ENCODE measurements at places on chromosomes 16 and 17.
A peak's percentile ranks its signal among the peaks of the same experiment; 100 is the strongest.

GRCh38 chr17:69870091-69870530 lies 204.9 kb upstream of the KCNJ16 start:
- no peak for DNase-seq

GRCh38 chr17:73798111-73798748 lies 154.0 kb upstream of the SDK2 start:
- no peak for DNase-seq

DNA sequence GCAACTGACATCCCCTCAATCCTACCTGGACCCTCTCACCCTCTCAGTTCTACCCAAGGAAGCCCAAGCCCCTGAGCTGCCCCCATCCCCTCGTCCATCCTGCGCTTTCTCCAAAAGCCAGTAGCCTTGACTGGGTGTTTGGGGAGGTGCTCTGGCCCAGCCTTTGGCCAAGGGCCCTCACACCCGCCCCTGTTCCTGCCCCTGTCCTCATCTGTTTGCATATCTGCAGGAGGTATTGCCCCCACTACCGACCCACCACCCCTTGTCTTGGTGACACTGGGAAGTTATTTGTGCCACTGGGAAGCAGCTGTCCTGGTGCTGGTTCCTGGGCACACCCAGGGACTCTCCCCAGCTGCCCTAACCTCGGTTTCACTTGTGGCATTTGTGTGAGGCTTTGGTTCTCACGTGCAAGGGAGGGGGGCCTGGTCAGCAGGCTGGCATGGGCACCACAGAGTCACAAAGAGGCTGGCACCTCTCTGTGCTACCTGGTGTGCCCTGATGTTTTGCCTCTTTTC lies 75.3 kb downstream of the MRC2 start:
- DNase-seq: no peak

DNA sequence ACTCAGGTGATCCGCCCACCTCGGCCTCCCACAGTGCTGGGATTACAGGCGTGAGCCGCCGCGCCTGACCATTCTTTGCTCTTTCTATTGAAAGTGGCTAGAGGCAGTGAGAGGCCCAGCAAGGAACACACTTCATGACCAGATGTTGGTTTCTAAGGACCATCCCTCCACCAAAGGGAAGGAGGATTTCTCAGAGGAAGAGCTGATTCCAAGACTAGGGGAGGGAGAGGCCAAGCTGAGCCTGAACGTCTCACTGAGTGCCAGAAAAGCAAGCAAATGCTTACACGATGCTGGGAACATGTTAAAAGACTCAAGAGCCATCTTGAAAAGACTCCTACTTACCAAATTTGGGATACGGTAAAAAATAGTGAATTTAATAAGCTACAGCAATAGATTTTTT lies 79.2 kb downstream of the MRM3 start:
- DNase-seq: no peak

GRCh38 chr17:69434164-69434579 lies 19.7 kb downstream of the MAP2K6 start:
- DNase-seq: no peak

DNA sequence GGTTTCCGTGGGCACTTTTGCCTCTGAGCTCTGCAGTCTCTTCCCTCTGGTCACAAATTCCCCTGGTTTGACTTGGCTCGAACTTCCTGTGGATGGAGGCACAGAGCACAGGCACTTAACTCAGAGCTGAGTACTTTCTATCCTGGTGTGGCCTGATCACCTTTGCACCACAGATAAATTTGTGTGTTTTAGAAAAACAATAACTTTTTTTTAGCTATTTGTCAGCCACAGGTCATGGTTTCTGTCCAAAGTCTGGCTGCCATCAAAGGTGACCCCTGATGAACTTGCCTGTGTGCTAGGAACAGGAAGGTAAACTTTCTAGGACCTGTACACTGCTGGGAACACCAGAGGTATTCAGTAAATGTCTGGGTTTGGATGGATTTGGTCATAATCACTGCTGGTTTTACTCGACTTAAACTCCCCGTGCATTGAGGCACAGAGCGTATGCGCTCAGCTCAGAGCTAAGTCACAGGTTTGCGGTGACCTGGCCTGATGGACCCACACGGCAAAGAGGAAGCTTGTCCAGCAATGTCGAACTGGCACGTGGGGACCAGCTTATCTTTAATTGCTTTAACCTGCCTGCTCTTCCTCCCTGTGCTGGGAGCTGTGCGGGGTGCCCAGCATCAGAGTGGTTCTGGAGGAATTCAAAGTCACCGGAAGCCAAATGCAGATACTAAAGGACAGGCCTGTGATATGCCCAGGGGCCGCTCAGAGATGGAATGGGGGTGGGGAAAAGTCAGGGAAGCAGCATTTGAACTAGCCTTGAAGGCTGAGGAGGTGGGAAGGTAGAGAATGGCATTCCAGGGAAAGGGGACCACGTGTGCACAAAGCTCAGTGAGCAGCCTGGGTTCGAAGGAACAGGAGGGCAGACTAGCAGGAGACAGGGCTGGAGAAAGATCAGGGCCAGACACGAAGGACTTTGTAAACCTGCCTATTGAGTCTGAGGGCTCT lies 12.9 kb downstream of the SLC13A5 start:
- DNase-seq: no peak

DNA sequence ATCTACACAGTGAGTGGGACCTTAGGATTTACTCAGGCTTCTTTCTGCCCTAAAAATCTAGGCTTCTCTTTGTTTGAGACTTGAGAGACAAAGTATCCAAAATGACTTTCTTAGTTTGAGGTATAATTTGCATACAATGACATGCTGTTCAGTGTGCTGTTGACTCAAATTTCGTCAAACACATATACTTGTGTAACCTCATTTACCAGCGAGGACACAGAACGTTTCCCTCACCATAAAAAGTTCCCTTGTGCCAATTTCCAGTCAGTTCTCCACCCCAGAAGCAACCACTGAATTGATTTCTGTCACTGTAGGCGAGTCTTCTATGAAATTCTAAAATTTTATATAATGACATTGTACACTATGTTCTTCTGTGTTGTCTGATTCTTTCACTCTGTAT lies 68.0 kb upstream of the MAF start:
- peak; percentile 60 for DNase-seq

DNA sequence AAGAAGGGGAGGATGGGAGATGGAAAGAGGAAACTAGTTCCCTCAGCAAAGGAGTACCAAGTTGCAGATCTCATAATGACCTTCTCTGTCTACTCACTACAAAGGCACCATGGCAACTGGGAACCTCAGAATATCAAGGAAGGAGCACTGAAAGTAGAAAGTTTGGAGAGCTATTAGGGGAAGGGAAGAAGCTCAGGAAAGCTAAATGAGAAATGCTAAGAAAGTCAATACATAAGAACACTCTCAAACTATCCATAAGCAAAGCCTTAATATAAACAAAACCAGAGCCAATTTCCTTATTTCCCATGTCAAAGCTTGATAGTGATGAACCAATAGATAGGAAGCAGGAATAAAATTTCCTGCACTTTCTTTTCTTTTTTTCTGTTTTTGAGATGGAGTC lies 57.9 kb upstream of the C17orf78 start:
- DNase-seq: no peak

- no peak for DNase-seq
Observed at GRCh38 chr16:88971371-88972097, 5.5 kb downstream of the CBFA2T3 start.

DNA sequence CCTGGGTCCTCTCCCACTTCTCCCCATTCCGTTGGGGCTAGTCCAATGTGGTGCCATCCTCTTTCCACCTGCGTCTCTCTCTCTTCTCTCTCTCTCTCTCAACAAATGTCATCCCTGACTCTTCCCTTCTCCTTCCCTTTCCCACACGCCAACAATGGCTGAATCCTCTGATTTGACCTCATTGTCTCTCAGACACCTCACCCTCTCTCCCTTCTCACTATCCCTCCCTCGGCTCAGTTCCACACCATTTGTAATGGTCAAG lies 628 bp upstream of the ZNF18 start:
- no peak for DNase-seq

- DNase-seq: no peak
Observed at GRCh38 chr16:85424260-85425073, 188.7 kb upstream of the GSE1 start.

DNA sequence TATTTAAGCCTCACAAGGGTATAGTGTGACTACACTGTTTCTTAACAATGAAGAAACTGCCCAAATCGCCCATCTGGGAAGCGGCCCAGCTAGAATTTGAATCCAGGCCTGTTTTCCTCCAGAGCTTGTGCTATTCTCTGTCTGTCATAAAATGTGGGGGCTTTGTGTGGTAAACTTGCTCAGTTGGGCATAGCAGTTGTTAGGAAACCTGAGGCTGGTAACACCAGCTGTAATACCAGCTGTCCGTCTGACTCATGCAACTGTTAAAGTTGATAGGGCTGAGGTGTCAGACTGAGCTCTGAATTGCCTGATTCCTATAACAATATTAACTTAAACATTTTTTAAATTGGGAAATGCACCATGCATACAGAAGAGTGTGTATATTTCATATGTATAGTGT lies 9.3 kb downstream of the NOD2 start:
- DNase-seq: no peak

- DNase-seq: no peak
Observed at GRCh38 chr17:61997664-61998063, 67.4 kb downstream of the MED13 start.
